Activated effector memory CD4-positive, alpha-beta T cell treated with anti-CD3 and anti-CD28 coated beads, Interleukin-2, amount 50 U/mL, for 16 hours (primary cell): ENCODE measurements at places on chromosomes 2 and 18.

DNA sequence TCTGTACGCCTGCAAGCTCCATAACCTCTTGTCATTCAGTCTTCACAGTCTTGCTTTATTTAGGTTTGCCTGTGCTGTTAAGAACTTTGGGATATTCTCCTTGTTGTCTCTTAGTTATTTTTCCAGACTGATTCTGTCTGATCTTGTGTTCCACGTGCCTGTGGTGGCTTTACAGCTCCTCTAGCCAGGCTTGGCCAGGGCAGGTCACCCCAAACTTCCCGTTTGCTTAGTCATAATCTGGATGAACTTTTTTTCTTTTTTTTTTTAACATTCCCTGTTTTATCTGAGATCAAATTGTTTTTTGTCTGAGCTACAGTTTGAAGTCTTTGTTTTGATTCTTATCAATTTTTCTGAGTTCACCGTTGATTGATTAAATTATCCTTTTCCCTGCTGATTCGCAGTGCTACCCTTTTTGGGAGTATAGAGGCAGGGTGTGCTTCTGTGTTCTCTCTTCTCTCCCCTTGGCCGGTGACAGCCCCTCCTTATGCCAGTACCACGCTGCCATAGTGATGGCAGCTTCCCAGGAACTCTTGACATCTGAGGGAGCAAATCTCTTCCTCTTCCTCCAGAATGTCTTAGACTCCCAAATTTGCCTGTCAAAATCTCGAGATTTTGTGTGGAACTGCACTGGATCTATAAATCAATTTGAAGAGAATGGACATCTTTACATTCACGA, 2.5 kb downstream of the SP100 start:
- no peak for DNase-seq

DNA sequence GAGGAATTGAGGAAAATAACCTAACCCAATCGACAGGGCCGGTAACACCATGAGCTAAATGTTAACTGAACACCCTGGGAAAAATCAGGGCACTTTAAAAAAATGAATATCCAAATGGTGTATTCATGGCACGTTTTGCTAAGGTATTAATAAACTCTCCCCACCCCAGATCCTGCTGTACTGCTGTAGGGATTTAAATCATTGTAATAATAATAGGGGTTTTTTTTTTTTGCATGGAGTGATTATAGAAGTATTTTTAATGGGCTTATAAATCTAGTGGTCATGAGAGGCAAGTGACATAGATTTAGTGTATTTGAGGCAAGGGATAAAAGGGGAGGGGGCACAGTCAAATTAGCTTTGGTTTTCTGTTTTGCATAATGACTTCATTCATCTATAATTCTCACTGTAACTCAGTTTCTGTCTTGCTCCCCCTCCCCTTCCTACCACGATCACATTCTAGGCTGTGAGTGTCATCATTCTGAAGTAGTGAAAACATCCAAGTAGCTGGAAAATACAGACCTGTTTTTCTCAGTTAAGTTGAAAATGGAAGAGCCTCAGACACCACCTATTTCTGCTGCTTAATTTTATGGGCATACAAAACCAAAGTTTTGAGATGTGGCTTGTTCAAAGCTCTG, 18.2 kb upstream of the MGAT5 start:
- no peak for DNase-seq

DNA sequence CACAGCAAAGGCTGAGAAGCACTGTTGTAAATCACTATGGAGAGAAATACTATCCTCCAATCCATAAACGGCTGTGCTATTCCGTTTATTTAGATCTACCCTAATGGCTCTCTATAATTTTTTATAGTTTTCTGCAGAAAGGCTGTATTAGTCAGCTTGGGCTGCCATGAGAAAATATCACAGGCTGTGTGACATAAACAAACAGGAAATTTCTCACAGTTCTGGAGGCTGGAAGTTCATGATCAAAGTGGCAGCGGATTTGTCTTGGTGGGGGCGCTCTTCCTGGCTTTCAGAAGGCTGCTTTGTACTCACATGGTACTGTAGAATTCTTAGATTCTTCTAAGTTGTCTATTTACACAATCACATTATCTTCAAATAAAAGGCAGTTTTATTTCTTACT, 44.1 kb downstream of the C1D start:
- DNase-seq, result no peak

DNA sequence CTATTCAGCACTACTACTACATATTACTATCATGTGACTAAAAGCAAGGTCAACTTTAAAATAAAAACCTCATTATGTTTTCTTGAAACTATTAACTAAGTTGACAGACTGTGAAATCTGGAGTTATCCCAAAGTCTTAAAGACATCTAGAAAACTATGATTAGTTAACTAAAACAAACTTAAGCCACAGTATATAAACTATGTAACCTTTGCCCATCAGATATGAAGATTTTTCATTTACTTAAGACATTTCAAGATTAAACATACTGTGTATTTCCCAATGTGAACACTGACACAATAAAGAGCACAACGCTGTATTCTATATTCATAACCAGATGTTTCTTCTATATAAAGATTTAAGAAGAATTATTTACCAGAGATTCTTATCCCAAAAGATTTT, 33.5 kb upstream of the CACNB4 start:
- no peak for DNase-seq

DNA sequence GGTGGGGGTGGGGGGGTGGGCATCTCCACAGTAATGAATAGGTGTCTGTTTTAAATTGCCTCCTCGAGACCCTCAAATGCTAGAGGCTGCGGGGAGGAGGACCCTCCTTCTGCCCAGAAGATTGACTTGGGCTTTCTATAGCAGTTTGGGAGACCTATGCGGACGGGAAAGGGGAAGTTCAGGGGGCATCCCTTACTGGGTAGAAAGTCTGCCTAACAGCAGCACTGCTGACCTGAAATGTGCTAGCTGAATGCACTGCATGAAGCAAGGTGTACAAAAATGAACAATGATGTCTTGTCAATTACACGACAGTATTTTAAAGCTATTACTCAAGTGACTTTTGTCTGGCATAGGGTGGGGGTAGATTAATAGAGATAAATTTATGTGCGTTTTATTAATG, 2.5 kb downstream of the DCC start:
- no peak for DNase-seq
